ENCODE measurements at places on chromosomes 4 and X.

GRCh38 chr4:17956245-17956644 lies 65.3 kb downstream of the LCORL start:
- DNase-seq: no peak

GRCh38 chr4:76630741-76631140 lies 195.7 kb downstream of the SHROOM3 start:
- DNase-seq: no peak

DNA sequence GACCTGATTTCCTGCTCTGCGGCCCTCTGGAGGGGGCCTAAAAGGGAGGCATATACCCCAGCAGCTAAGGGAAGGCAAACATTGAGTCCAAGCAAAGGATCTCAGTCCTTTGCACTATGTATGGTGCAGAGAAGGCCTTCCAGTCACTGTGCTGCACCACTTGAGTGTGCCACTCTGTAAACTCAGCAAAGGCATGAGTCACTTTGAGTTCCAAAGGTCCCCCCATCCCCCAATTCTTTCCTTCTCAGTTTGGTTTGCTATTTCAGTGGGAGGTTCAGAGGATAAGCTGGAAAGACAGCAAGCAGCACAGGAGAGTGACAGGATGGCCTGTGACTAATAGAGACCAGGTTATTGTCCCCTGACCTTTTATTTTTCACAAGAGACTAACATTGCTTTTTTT lies 131.3 kb downstream of the FHDC1 start:
- DNase-seq: no peak

GRCh38 chr4:184854673-184855072 lies 28.9 kb upstream of the ACSL1 start:
- peak; percentile 23 for DNase-seq

- DNase-seq: no peak
Measured at GRCh38 chr4:94634271-94634670, 123.5 kb upstream of the BMPR1B start.

- DNase-seq: no peak
Measured at GRCh38 chr4:98625399-98625798, 33.0 kb downstream of the TSPAN5 start.

DNA sequence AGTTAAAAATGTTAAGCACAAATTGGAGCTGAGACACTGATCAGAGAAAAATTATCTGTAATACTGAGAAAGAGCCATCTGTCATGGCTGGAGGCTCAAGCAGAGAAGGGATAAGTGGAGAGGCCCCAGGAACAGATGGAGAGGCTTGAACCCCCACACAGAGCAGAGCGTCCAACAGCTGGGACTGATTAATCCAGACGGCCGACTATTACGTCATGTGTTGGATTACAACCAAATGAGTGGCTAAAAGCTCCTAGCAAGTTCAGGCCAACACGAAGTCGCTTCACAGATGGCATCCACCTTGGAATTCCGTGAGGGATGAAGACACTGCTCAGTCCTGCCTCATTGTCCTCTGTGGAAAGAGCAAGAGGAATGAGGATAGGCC lies 57.7 kb upstream of the ATXN3L start:
- no peak for DNase-seq

DNA sequence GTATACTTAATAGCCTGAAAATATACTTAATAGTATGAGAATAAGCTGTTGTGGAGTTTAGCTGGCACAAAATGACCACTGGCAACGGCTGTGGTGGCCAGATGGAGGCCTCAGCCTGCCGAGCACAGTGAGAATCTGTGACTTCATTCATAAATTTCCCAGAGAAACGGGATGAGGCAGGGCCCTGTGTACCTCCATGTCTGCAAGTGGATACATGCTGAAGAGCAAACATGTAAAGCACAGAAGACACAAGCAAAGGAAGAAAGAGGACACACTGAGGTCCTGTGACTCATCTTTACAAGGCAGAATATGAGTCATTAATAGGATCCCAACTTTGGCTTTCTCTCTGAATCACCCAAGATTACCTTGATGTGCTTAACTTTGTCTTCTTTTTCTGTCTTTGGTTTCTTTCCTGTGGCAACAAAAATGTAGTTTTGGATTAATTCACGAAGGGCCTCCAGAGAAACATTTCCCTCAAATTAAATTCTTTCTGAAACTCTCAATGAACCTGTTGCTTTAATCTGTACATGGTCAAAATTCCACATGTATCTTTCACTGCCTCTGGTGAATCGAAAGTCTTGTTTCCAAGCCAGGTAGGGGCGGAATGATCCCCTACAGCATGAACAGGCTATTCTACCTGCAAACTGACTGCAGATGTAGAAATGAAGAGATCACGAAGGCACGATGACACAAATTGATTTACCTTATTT lies 56.4 kb downstream of the IRF2 start:
- DNase-seq: peak; percentile 48

DNA sequence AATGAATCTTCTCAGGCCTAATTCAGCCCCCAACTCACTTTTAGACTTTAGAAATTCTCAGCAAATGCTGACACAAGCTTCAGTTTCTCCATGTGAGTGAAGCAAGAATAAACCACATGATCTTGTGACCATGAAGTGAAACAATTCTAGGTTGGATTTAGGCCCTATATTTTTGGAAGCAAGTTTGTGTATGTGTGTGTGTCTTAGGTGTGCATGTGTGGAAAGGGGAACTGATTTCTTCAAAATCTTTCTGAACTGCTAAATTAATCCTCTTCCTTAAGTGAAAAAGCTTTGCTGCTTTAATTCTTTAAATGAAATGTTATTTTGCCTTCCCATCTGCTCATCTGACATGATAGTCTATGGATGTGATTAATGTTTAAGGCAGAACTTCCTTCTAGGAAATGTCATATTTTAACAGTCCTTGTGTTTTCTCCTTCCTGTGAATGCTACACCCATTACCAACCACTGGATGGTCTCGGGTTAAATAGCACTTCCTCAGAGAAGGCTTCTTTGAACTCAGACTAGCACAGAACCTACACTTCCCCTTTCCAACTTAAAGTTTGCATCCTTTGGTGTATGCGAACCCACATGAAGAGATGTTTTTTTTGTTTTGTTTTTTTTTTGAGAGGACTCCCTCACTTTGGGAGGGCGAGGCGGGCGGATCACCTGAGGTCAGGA lies 1.2 kb upstream of the TMEM144 start:
- DNase-seq: peak; percentile 9

GRCh38 chrX:23902419-23902818 lies 5.3 kb downstream of the APOO start:
- DNase-seq: peak; percentile 58

DNA sequence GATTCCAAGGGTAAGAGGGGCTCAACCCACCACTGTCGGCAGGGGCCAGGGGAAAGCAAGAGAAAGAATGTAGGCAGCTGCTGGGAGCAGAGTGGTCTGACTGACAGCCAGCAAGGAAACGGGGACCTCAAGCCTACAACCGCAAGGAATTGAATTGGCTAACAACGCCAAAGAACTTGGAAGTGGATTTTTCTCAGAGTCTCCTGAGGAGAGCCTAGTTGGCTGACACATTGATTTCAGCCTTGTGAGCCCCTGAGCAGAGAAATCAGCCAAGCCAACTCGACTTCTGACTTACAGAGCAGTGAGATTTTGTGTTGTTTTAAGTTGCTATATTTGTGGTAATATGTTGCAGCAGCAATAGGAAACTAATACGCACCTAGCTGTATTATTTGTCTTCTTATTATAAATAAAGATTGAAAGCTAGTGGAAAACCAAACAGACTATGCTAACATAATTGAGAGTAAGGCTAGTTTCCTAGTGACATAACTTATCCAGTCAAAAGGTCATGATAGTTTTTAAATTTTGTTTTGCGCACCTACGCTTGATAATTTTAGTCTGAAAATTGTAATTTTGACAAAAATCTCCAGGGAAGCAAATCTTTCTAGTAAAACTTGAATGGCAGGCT lies 145.8 kb upstream of the HCCS start:
- no peak for DNase-seq

DNA sequence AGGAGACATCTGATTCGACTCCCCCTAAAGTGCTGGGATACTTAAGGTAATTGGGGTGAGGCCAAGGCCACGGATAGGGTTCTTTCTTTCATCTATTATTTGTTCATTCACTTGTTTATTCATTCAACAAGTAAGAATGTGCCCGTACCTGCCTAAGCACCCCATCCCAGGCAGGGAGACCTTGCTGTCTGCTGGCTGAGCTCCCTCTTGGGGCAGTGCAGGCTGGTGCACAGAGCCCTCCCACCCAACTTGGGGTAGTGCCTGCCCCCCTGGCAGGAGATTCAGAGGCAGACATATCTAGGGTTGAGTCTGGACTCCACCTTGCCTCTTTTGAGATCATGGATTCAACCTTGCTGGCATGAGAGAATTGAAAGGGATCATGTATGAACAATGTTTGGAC lies 95.7 kb downstream of the DRD5 start:
- DNase-seq: no peak

GRCh38 chr4:168637872-168638756 lies 141.3 kb downstream of the PALLD start:
- DNase-seq: no peak

DNA sequence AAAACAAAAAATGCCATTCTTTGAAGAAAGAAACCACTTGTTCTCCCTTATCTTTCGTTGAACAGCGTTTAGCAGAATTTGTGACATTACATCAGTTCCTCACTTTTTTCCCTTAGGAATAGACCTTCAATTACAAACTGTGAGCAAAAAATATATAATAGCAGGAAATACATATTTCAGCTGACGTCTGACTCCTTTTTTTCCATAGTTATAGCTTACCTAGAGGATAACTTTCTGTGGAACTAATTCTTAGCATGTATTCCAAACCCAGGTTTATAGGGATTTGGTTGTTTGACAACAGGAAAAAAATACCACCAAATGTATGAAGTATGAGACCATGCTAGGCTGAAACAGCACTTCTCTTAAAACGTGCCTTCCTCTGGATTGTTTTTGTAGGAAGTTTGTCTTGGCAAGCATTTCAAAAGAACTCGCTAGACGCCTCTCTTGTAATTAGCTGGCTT lies 2.0 kb upstream of the LIMCH1 start:
- DNase-seq: no peak

- no peak for DNase-seq
Measured at GRCh38 chr4:187286525-187286924, 562.9 kb upstream of the FAT1 start.

GRCh38 chr4:171979461-171979860 lies 166.3 kb downstream of the GALNTL6 start:
- no peak for DNase-seq

- no peak for DNase-seq
Measured at GRCh38 chrX:150770623-150771022, 77.4 kb downstream of the MTMR1 start.

DNA sequence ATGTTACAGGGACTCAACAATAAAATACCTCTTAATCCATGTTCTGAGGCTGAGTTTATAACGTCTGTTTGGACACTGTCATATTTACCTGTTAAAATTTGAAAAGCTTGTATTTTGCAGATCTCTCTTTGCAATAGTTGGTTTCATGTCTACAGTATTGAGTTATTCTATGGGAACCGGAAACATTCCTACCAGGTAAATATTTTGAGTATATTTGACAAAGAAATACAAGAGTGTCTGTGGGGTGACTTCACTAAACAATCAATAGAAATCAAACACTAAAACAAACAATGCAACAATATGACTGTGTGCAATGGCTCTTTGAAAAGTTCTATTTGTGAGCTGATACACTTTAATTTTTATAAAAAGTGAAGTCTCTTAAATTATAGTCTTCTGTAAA lies 47.7 kb upstream of the CXCL8 start:
- DNase-seq: no peak

DNA sequence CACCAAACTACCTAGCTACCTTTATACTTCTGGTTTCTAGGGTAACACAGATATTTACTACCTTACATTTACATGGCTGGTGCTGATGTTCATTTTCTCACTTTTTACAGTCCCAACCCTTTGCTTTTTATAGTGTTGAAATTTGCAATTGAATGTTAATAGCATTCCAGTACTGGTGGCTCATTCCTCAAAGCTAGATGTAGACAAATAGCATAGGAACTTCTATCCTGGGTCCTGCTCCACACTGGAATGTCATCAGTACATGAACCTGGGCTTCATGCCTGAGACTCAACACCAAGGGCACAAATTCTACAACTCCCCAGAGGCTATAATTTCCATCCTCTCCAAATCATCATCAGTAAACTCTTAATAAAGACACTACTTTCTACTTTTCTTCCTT lies 10.3 kb upstream of the TRMT2B start:
- no peak for DNase-seq

- DNase-seq: no peak
Measured at GRCh38 chrX:94400488-94400887, 726.5 kb downstream of the FAM133A start.

- DNase-seq: no peak
Measured at GRCh38 chr4:145278341-145279121, 98.1 kb upstream of the OTUD4 start.

DNA sequence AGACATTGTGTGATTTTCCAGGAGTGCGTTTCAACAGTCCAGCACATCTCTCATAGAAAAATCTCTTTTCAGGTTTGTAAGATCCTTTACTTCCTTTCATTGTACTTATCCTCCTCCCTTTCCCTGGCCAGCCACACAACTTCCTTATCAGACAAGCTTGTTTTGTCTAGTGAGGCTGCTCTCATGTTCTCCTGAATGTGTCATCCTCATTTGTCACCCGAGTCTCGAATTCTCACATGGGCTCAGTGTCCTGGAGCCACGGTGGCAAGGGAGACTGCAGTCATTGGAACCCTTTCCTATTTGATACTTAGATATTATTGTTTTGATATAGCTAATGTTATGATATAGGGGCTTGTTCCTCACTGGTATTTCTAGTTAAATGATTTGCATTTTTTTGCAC lies 16.9 kb downstream of the SYNPO2 start:
- no peak for DNase-seq

DNA sequence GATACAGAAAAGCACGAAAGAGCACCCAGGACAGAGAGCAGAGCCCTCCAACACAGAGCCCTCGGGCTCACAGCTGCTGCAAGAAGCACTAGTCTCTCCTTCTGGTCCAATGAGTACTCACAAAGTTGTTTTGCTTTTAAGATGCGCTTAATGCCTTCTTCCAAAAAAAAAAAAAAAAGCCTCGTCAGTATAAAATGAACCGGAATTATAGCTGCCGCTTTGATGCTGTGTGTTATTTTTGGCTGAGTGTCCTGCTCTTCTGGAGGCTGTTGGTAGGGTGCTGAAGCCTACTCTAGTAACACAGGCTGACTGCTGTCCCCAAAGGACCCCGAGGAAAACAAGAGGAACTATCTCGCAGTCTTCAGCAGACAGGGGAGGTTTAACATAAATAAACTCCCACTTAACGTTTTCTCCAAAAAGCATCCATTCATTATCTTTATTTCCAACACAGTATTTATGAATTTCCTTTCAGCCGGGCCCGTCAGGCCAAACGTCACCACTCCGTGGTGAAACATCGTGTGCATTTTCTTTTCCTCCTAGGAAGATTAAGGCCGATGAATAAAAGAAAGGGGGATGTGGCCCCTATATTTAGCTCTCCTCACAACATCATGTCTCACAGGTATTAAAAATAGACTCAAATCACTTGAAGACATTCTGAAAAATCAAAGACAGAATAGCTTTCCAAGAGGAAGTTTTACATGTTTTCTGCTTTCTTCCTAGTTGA lies 213.7 kb upstream of the PPARGC1A start:
- no peak for DNase-seq

GRCh38 chrX:136906921-136907510 lies 26.5 kb upstream of the RBMX start:
- no peak for DNase-seq

GRCh38 chr4:94076498-94076897 lies 131.2 kb upstream of the SMARCAD1 start:
- DNase-seq: no peak

Measured in CD4-positive, alpha-beta T cell treated with Interleukin-21 for 1 hour (primary cell).